ENCODE measurements at places on chromosomes 3 and 15.

- peak within 1 kb of the TSS; percentile 87 for H3K4me3 ChIP-seq
- H3K4me1 ChIP-seq = peaks cover 31% of the 10 kb centered on the region
- H3K27me3 ChIP-seq = no peaks in the 10 kb centered on the region
- H3K36me3 ChIP-seq = peaks cover 21% of the 10 kb centered on the region
These were observed at the start of gene MPI for GRCh38 chr15:74889883-74890664. Gene MPI, plus strand, starts transcription at chr15:74890042. Its CDS starts 32 bp downstream, at chr15:74890074.

- no peak overlapping the region for H3K27ac ChIP-seq
- DNase-seq = no peak
- H3K4me3 ChIP-seq = peak overlapping the region; percentile 1
- H3K36me3 ChIP-seq = no peaks in the 10 kb centered on the region
- no peaks in the 10 kb centered on the region for H3K4me1 ChIP-seq
- no peaks in the 10 kb centered on the region for H3K27me3 ChIP-seq
These were observed 184.8 kb upstream of the CHL1 start for GRCh38 chr3:11734-12133.

DNA sequence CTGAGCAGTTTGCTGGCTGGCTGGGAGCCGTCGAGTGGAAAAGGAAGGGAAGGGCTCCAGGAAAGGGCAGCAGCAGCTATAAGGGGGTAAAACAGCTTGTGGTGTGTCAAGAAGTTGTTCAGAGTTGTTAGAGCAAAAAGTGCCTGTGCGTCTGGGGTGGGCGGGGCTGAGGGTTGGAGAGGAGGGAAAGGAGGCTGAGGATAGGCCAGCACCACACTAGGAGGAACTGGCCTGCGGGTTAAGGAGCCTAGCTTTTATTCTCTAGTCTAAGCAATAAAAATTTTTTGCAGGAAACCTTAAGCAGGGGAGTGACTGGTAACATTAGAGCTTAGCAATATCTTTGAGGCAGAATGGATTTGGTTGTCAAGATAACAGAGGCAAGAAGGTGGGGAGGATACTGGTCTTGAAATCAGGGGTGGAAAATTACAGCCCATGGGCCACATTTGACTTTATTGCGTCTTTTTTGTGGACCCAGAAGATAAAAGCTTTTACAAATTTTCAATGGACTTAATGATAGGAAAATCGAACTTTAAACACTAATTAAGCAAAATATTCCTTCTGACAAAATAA is 134.5 kb upstream of the AADACL2 start:
- no peaks in the 10 kb centered on the region for H3K36me3 ChIP-seq
- no peak overlapping the region for H3K27ac ChIP-seq
- H3K4me1 ChIP-seq = no peaks in the 10 kb centered on the region
- H3K4me3 ChIP-seq = no peak overlapping the region
- DNase-seq = no peak
- no peaks in the 10 kb centered on the region for H3K27me3 ChIP-seq

DNA sequence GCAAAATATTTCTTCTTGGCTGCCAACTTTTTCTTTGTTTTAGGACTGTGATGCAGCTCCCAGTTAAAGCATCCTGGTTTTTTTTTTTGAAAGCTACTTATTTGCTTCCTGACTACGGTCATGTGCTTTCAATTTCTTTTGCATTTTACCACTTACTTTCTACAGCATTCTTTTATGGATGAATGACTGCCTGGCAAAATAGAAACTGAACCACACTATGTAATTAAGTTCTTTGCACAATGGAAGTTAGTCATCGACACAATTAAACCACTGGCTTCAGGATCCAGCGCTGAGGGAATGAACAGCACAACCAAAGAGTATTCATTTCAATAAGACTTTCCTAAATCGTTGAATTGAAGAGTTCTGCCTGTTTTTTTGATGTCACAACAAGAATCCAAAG is 82.2 kb upstream of the EPHA3 start:
- H3K4me1 ChIP-seq = no peaks in the 10 kb centered on the region
- no peaks in the 10 kb centered on the region for H3K36me3 ChIP-seq
- no peak overlapping the region for H3K27ac ChIP-seq
- no peaks in the 10 kb centered on the region for H3K27me3 ChIP-seq
- no peak overlapping the region for H3K4me3 ChIP-seq

GRCh38 chr15:74392451-74392830 is 25.0 kb upstream of the CYP11A1 start:
- no peak for DNase-seq
- no peaks in the 10 kb centered on the region for H3K27me3 ChIP-seq
- no peak overlapping the region for H3K4me3 ChIP-seq
- peak overlapping the region; percentile 83 for H3K27ac ChIP-seq

- no peaks in the 10 kb centered on the region for H3K36me3 ChIP-seq
- no peak overlapping the region for H3K27ac ChIP-seq
These were observed 277.2 kb upstream of the TTC14 start for GRCh38 chr3:180324791-180325190.

DNA sequence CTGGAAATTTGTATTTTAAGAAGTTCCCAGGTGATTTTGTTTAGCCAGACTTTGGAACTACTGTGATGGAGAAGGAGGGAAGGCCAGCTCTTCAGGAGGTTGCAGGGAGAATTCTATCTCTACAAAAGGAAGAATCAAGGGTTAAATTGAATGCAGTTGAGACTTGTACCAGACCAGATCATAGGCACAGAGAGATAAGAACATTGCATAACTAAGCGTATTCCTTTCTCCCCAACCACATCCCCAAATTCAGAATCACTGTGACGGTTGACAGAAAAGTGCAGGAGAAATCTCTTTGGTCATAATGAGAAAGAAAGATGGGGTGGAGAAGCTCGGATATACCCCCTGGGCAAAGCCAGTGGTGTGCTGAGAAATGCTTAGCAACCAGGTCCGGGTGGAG is 7.2 kb downstream of the PLD1 start:
- H3K36me3 ChIP-seq = no peaks in the 10 kb centered on the region
- H3K27ac ChIP-seq = no peak overlapping the region
- DNase-seq = no peak
- no peaks in the 10 kb centered on the region for H3K4me1 ChIP-seq
- no peak overlapping the region for H3K4me3 ChIP-seq

GRCh38 chr3:15220056-15220455 is 14.0 kb downstream of the CAPN7 start:
- no peak overlapping the region for H3K4me3 ChIP-seq
- H3K36me3 ChIP-seq = peaks cover 42% of the 10 kb centered on the region
- no peaks in the 10 kb centered on the region for H3K4me1 ChIP-seq
- no peak for DNase-seq

- peaks cover 22% of the 10 kb centered on the region for H3K27me3 ChIP-seq
- H3K27ac ChIP-seq = no peak overlapping the region
- H3K4me1 ChIP-seq = no peaks in the 10 kb centered on the region
- no peak for DNase-seq
- no peak overlapping the region for H3K4me3 ChIP-seq
These were observed 59.8 kb upstream of the PRTG start for GRCh38 chr15:55802600-55803376.

GRCh38 chr15:48730506-48730905 is 80.4 kb downstream of the CEP152 start:
- H3K36me3 ChIP-seq = peaks cover 57% of the 10 kb centered on the region
- H3K4me1 ChIP-seq = no peaks in the 10 kb centered on the region
- H3K27me3 ChIP-seq = no peaks in the 10 kb centered on the region
- no peak overlapping the region for H3K27ac ChIP-seq

DNA sequence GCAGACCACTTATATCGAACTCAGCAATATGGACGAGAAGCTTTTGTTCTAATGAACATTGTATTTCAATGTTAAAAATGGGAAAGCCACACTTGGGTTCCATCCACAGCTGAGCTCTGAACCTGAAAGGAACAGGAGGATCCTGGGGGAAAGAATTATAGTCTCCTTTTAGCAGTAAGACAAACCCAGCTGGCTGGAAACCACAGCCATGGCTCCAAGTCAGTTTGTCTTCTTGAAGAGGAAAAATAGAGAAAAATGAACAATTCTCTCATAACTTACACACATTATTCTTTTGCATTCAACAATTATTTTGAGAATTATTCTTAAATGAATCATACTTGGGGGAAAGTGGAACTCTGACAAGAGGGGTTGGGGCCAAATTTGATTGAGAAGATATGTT is 149.2 kb upstream of the VEPH1 start:
- no peak overlapping the region for H3K27ac ChIP-seq
- no peak overlapping the region for H3K4me3 ChIP-seq
- H3K36me3 ChIP-seq = no peaks in the 10 kb centered on the region
- DNase-seq = no peak
- no peaks in the 10 kb centered on the region for H3K27me3 ChIP-seq

GRCh38 chr3:77102951-77103769 is 63.3 kb downstream of the ROBO2 start:
- H3K27ac ChIP-seq = no peak overlapping the region
- no peak overlapping the region for H3K4me3 ChIP-seq
- DNase-seq = no peak
- no peaks in the 10 kb centered on the region for H3K4me1 ChIP-seq
- H3K27me3 ChIP-seq = no peaks in the 10 kb centered on the region
- no peaks in the 10 kb centered on the region for H3K36me3 ChIP-seq

GRCh38 chr15:80997692-80998091 is 3.0 kb upstream of the TLNRD1 start:
- H3K36me3 ChIP-seq = peaks cover 3% of the 10 kb centered on the region
- no peak overlapping the region for H3K4me3 ChIP-seq
- no peak for DNase-seq
- H3K27me3 ChIP-seq = no peaks in the 10 kb centered on the region

Measured in activated naive CD8-positive, alpha-beta T cell treated with anti-CD3 and anti-CD28 coated beads, Interleukin-2, amount 10 ng/mL, durations not matched to agents 7 days and 5 days (primary cell).